ENCODE measurements at places on chromosomes 5 and 9.

DNA sequence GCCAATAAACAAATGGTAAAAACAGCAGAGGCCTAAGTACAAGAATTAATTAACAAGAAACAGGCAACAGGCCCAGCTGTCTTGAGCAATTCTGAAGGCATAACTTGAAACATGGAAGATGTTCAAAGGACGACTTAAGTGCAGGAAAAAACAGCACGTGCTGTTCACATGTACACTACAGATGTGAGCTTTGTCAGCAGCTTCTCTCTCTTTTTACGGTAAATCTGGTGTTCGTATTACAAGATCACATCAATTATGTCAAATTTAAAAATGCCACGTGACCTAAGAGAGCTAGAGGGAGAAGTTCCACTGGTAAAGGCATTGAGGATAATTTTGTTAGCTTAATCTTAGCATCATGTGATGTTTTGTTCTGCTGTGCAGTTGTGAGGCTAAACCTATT is 281.1 kb downstream of the PSAT1 start:
- DNase-seq, result no peak

- DNase-seq, result no peak
Observed at GRCh38 chr5:161641444-161641843, 44.1 kb upstream of the GABRA6 start.

GRCh38 chr9:137178201-137178938 is 6.5 kb upstream of the TMEM210 start:
- DNase-seq, result no peak

- no peak for DNase-seq
Observed at GRCh38 chr5:66609615-66610014, 13.4 kb downstream of the MAST4 start.

GRCh38 chr9:95634114-95634513 is 117.3 kb upstream of the PTCH1 start:
- DNase-seq, result no peak

- no peak for DNase-seq
Observed at GRCh38 chr5:154771383-154771901, 16.3 kb downstream of the LARP1 start.

DNA sequence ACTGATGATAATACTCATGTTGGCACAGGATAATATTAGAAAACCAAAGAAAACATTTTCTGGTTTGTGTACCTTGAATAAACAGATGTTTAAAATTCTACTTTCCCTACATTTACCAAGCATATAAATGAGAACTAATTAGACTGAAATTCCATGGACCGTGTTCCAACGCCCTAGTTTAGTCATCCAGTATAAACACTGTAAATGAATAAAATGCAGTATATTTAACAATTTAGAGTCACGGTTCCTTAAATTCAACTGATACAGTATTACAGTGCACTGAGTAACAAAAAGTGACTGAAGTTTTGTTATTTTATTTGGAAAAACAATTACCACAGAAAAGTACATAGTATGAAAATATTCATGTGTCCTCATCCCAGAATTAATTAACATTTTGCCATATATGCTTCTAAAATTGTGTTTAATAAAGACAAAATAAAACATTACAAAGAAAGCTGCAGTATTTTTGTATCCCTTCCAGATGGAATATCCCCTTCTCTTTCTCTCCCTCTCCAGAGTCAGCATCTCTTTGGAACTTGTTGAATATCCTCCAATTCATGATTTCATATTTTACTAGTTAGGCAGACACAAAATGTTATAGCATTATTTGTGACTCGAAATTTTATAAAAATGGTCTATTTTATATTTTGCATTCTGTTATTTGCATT is 112.5 kb downstream of the HMHB1 start:
- no peak for DNase-seq

DNA sequence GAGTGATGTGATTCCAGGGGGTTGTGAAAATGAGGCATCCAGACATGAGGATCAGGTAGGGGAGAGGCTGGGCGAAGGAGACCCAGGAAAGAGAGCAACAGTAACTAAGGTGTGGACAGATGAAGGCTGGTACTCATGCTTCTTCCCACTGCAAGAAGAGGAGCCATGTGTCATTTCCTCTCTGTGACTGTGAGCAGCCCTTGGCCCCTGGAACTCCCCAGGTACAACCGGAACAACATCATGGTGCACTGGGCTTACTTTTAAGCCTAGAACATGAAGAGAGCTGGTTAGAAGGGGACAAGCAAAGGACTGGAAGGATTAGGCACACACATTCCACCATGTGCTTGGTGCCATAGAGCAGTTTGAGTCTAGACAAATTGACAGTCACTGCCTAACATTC is 10.9 kb upstream of the IL12B start:
- no peak for DNase-seq

DNA sequence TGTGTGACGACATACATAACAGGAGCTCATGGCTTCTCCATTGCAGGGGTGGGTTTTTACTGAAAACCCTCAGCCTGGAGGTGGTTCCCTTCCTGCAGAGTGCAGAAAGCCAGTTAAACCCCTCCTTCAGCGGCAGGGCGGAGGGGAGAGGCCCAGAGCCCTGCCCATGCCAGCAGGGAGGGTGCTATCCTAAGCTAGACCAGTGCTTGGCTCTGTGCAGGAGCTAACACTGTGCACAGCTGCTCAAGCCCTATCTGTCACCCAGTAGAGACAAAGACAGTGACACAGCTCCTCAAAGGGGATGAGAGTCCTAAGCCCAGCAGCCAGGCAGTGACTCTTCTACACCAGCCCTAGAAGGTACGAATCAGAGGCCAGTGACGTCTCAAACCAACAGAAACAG is 70.0 kb upstream of the ZSWIM6 start:
- no peak for DNase-seq

DNA sequence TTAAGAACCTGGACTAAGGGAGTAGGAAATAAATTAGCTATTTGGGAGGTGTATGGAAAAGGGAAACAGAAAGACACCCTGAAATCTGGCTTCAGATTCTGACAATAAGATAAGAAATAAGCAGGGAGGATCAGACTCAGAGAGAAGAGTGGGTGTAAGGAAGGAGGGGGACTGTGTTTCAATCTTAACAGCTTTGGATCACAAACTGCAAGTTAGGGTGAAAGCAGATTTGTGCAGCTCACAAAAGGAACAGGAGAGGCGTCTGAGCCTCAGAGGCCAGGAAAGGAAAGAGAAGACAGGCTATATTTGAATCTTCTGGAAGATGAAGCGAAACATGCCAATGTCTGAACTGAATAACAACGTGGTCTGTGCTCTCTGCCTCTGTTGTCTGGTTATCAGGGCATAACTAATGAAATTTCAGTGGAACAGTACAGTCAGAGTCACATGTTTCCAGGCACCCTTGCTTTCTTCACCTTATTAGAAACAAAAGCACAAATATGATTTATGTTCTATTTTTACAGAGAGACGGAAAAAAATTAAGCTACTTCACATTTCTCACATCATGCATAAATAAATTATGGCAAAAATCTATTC is 26.6 kb downstream of the SGTB start:
- no peak for DNase-seq

DNA sequence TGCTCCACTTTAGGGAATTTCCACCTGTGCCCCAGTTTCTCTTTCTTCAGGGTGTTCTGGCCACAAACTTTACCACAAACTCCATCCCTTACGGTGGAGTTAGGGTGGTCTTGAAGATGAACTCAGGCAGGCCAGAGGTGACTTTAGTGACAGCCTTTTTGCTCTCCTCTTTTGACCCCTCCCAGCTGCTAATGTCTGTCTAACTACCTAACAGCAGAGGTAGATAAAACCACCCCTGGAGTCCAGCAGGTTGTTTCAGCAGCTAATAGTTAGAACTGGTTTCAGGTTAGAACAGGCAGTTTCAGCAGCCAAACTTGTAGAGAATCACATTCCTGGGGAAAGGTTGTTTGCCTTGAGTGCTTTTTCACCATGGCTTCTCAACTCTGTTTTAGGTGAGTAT is 971.3 kb upstream of the CDH18 start:
- DNase-seq, result no peak

DNA sequence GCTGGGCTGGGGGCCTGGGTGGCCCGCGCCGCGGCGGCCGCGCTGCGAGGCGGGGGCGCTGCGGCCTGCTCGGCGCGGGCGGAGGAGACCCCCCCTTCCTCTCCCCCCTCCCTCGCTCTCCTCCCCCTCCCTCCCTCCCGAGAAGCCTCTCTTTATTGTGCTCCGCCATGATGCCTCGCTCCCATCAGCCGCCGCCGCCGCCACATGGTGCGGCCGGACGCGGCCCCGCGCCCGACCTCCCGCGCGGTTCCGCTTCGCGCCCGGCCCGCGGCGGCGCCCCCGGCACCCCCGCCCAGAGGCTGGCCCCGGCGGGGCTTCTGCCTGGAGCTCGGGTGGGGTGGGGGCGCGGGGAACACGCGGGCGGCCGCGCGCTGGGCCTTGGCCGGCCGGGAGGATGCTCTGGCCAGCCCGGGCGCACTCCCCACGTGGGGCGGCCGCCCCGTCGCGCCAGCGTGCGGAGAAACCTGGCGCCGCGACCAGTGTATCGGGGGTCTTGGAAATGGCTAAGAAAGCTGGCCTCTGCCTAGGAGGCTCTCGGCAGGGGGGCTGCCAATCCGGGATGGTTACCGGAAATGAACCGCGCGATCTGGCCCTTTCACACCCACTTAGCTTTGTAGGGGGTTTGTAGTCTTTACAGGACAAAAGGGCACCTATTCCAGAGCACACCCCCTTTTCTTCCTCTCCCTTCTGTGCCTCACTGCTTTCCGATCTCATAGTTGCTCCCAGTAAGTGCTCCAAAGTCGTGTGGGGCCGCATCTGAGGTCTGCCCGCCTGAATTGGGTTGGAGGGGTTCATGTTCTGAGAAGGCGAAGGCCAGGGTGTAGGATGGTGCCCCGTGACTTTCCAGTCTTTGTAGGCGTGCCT is 1.0 kb downstream of the SET start:
- no peak for DNase-seq

- DNase-seq, result no peak
Observed at GRCh38 chr5:176846335-176847140, 36.2 kb downstream of the UNC5A start.

GRCh38 chr5:154394307-154394706 is 51.5 kb upstream of the SAP30L start:
- no peak for DNase-seq

- no peak for DNase-seq
Observed at GRCh38 chr5:75433814-75434506, 77.5 kb downstream of the CERT1 start.

- no peak for DNase-seq
Observed at GRCh38 chr9:136194540-136194939, 10.4 kb downstream of the LHX3 start.

- DNase-seq, result no peak
Observed at GRCh38 chr5:54187694-54188093, 122.7 kb downstream of the ARL15 start.

- no peak for DNase-seq
Observed at GRCh38 chr5:167217097-167217743, 1074.2 kb upstream of the WWC1 start.

All from NCI-H524 treated with DMSO at 0.1 percent for 48 hours (cell line).